ENCODE measurements at places on chromosomes 11 and 22.

GRCh38 chr11:75029836-75030631 is 41.3 kb downstream of the NEU3 start:
- no peak for DNase-seq

- no peak for DNase-seq
These were observed 22.1 kb upstream of the BDNF start for GRCh38 chr11:27722117-27722952.

DNA sequence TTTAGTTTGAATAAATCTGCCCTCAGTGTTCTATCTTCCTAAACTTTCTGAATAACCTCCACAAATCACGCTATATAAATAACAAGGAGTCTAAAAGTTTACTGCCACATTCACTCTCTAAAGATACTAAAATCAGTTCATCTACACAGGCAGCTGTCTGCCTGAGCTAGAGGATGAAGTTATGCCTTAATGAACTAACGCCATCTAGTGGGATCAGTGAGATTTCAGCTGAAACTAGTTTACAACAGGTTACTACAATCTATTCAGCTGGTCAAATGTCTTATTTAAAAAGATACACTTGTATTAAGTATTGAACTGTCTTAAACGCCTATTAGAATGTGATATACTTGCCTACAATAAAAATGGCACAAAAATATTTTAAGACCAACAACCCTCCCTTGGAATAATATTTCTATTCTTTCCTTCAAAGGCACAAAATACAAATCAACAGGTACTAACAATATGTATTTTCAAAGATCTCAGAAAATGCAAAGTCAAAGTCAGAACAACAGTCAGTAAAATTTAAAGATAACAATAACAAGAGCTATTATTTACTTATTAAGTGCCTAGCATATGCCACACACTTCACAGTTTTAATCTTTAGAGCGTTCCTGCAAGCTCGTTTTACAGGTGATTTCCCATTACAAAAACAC is 84.1 kb downstream of the LARGE2 start:
- DNase-seq = no peak

DNA sequence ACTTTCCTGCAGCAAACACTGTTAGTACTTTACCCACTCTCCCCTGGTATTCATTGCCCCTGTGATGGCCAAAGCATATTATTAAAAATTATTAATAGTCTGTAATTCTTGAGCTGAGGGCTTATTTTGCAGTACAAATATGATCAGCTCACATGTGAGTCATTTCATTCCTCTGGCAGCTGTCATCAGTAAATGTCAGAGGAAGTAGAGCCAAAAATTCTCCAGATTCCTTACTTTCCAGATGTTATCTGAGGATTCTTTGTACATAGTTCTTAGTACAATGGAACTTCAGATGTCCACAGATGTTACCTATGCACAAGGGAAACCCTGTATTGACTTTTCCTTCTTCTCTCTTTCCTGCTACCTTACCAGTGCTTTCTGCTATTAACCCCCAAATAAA is 12.5 kb downstream of the OR5B3 start:
- no peak for DNase-seq

DNA sequence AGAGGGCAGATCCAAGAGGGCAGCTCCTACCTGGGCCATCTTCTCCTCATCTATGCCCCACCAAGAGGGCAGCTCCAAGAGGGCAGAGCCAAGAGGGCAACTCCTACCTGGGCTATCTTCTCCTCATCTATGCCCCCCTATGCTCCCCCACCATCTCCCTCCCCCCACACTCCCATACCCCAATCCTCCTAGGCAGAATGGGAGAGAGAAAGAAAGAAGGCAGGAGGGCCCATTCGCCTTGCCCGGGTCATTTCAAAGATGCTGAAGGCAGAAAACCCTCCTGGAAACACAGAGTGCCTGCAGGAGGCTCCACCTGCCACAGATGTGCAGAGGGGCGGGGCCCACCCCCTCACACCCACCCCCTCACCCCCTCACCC is 78.5 kb downstream of the BUD13 start:
- no peak for DNase-seq

DNA sequence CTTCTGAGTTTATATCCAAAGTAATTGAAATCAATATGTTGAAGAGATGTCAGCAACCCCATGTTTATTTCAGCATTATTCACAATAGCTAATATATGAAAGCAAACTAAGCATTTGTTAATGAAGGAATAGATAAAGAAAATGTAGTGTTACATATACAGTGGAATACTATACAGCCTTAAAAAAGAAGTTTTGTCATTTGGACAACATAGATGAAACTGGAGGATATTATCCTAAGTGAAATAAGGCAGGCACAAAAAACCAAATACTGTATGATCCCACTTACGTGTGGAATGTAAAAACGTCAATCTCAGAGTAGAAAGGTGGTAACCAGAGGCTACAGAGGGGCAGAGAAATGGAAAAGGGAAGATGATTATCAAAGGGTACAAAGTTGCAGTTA is 10.2 kb downstream of the MRGPRX2 start:
- no peak for DNase-seq

DNA sequence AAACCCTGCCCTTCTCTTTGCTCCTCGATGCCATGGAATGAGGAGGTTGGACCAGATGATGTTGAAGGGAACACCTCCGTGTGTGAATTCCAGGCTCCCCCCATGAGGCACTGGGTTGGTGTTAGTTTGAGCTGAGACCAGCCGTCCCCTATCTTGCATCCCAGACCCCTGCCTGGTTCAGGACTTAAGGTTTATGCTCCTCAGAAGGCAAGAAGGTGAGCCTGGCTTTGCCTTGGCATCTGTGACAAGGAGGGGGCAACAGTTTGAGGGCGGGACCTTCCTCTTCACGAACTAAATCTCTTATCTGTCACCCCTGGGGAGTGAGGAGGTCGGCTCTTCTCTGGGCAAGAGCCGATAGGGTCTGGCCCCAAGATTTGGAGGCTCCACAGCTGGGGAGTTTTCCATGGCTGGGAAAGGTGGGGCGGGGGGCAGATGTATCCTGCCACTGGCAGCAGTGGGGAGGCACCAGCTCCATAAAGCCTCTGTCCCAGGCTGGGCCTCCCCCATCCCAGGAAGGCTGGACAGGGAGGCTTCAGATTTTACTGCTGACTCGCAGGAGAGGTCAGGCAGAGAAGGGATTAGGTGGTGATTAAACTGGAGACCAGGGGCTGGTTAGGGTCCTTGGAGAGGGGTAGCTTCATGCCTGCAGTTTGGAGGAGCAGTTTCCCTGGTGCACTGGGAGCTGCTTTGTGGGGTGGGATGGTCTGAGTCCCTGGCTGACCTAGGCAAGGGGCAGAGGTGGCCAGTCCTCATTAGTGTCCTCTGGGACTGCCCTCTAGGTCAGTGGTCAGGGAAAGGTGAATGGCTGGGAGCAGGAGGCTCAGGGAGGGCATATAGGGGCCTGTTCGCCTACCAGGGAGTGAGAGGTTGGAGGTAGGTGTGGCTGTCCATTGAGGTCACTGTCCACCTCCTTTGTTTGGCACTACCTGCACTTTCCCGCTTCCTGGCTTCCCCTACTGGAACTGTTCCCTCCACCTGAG is 1.1 kb downstream of the SEC14L2 start:
- no peak for DNase-seq

DNA sequence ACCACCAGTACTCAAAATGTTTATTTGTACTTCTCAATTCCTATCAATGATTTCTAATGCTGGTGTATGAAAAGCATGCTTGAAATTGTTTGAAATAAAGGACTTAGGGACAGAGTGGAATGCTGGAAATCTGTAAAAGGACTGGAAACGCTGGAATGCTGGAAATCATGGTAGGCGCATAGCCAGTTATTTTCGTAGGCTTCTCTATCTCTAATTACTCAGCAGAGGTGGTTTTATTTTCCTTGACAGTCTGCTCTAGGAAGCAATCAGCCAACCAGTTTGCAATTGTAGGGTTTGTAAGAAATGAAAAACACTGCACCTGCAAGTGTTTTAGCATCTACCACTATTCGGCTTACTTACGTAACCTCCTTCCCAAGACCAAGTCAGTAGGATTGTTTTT is 788 bp downstream of the LIN7C start:
- no peak for DNase-seq

GRCh38 chr11:35308157-35308556 is 111.2 kb downstream of the SLC1A2 start:
- no peak for DNase-seq

GRCh38 chr11:43758927-43759326 is 78.4 kb downstream of the HSD17B12 start:
- DNase-seq = no peak

GRCh38 chr11:66335531-66336233 is 552 bp downstream of the RIN1 start:
- no peak for DNase-seq

DNA sequence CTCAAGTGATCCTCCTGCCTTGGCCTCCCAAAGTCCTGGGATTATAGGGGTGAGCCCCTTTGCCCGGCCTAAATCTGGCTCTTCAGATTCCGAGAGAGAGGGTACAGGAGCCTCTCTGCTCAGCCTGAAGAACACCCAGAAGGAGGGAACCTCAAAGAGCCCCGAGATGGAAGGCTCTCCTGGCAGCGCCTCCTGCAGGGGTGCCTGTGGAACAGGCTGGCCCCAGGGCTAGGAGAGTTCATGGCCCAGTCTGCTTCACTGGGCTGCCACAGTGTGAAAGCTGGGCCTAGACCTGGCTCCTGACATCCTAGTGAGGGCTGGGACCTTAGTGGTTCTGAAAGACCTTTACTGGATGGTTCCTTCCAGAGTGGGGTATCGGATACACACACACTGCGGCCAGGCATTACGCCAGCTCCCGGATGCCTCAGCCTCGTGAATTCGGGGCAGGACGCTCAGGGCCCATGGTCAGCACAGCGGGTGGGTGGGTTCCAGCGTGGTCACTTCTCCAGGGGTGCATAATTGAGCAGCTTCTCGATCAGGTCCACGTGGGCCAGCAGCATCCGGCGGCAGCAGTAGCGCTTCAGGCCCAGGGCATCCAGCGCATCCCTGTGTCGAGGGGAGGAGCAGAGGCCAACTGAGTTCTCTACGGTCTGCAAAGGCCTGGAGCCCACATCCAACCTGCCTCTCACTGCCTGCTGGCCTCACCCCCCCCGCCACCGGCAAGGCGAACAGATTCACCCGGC is 2.3 kb downstream of the POLR2L start:
- no peak for DNase-seq
